ENCODE measurements at places on chromosomes 13 and 19. TPM values are rescaled to one million over a fixed set of nuclear protein-coding genes. Genes with fewer than 3 reads are reported as not detected.

Gene GPC5
- total RNA-seq, result 3.3 TPM

Gene GADD45GIP1
- 42.8 TPM for total RNA-seq

Gene NUDT15
- 9.7 TPM for total RNA-seq

Gene PRTN3
- total RNA-seq, result not detected

Gene FFAR2
- not detected for total RNA-seq

Gene CCDC106
- total RNA-seq, result 10.5 TPM

Gene FXYD7
- not detected for total RNA-seq

Gene PNMA8B
- total RNA-seq, result 4.9 TPM

Gene PCP2
- total RNA-seq, result not detected

Gene KIR3DL1
- total RNA-seq, result not detected

Gene NOVA2
- total RNA-seq, result 2.6 TPM

Gene ZNF723
- total RNA-seq, result not detected

Gene LENG9
- 14.4 TPM for total RNA-seq

Gene OBI1
- total RNA-seq, result 10.2 TPM

Gene ZNF112
- total RNA-seq, result 4.7 TPM

Gene FGF14
- 0.14 TPM for total RNA-seq
